ENCODE measurements at places on chromosomes 5 and 9. TPM values are rescaled to one million over a fixed set of nuclear protein-coding genes. Genes with fewer than 3 reads are reported as not detected.

DNA sequence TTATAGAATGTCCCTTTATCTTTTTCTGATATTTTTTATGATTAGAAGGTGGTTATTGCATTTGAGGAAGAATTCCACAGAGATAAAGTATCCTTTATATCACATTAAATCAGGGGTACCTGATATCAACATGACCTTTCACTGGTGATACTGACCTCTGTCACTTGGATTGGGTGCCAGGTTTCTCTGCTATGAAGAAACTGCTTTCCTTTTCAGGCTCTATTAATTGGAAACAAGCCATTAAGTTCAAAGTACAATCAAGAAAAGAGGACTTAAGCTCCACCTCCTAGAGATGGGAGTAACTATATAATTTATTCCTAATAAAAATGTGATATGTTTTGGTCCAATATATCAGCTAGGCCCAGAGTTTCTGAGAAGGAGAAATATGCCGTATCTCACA, 514.6 kb upstream of the TYRP1 start:
- H3K27me3 ChIP-seq = no peaks in the 10 kb centered on the region
- no peaks in the 10 kb centered on the region for H3K36me3 ChIP-seq
- H3K27ac ChIP-seq = no peak overlapping the region
- H3K4me3 ChIP-seq = no peak overlapping the region
- no peak for DNase-seq

DNA sequence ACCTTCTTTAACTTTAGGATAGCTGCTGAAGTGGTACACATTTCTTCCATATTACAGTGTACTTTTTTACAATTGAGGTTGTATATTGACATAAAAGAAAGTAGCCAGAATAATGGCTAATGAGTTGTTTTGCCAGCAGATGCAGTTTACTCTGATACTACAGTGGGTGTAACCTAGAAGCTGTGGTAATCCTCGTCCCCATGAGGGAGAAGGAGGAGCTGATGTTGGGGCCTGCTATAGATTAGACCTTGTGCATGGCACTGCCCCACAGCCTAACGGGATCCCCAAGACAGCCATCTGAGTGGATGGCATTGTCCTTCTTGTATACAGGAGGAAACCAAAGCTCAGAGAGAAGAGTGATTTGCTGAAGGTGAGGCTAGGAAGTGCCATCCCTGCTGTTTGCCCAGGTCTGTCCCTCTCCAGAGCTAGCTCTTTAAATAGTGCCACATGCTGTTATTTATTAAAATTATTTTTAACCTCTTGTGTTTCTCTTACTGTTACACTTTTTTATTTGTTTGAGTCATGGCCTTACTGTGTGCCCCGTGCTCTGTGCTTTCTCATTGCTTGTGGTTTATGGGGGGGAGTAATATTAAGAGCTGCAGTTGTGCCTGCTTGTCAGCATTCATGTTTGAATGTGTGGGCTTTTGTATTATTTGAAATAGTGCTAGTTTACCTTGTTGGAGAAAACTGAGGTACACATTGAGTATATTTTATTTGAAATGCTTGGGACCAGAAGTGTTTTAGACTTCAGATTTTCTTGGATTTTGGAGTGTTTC, 65.3 kb downstream of the ICE1 start:
- no peak overlapping the region for H3K4me3 ChIP-seq
- no peak for DNase-seq
- peaks cover 6% of the 10 kb centered on the region for H3K4me1 ChIP-seq
- peaks cover 15% of the 10 kb centered on the region for H3K36me3 ChIP-seq

DNA sequence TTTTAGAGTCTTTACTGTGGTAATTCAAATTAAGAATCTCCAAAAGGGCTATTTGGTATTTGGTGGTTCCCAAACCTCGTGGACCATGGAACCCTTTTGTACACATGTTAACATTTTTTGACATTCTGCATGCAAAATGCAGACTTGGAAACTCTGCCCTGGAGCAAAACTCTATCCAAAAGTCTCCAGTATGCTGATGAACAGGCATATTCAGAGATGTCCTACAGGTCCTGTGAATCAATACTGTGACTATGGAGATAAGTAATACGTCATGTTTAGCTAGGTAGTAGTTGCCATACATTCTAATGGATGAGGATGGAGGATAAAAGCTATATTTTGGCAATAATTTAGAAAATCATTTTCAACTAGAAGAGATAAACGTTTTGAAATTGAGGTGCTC, 218.1 kb downstream of the SMARCA2 start:
- H3K27ac ChIP-seq = no peak overlapping the region
- H3K4me1 ChIP-seq = peaks cover 5% of the 10 kb centered on the region
- DNase-seq = no peak
- H3K36me3 ChIP-seq = no peaks in the 10 kb centered on the region

The DMXL1 gene
- 25.6 TPM for total RNA-seq

The SPINK4 gene
- total RNA-seq = not detected

Measured in activated CD4-positive, alpha-beta T cell treated with anti-CD3 and anti-CD28 coated beads, Interleukin-2, amount 10 ng/mL, durations not matched to agents 24 days and 14 days (primary cell).